Lower lobe of right lung (tissue), 2 donors: ENCODE measurements at places on chromosomes 12 and 14. TPM values are rescaled to one million over a fixed set of nuclear protein-coding genes. Genes with fewer than 3 reads are reported as not detected.
A peak's percentile ranks its signal among the peaks of the same experiment; 100 is the strongest.

The PZP gene
- 2.7 TPM for total RNA-seq

The TMEM119 gene
- total RNA-seq, result 13.4 TPM

The IQSEC3 gene
- total RNA-seq, result 10.7 TPM

The SLC17A8 gene
- total RNA-seq, result not detected

The TCL1B gene
- not detected for total RNA-seq

GRCh38 chr14:48792376-48793024, 793.7 kb downstream of the RPS29 start:
- no peak for DNase-seq
- H3K27ac ChIP-seq, result no peak overlapping the region
- no peaks in the 10 kb centered on the region for H3K4me1 ChIP-seq
- H3K4me3 ChIP-seq, result no peak overlapping the region
- H3K27me3 ChIP-seq, result no peaks in the 10 kb centered on the region

DNA sequence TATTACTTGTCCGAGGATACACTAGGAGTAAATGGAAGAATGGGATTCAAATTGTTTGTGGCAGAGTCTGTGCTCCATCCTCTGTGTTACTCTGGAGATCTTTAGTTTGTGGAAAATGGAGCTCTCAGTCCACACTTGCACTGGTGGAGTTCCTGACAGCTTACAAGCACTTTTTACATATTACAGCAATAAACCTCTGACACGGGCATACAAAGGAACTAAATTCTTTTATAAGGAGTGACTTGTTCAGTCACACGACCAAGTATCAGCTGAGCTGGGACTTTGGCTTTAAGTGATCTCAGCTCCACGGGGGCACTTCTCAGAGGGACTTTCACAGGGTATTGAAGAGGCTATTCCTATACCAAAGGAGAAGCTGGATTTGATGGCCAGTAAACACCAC, 417.5 kb downstream of the LRIG3 start:
- no peak for DNase-seq
- H3K4me3 ChIP-seq, result no peak overlapping the region
- no peaks in the 10 kb centered on the region for H3K36me3 ChIP-seq

GRCh38 chr12:13223179-13223804, 26.8 kb downstream of the EMP1 start:
- no peak for DNase-seq
- no peaks in the 10 kb centered on the region for H3K27me3 ChIP-seq
- no peak overlapping the region for H3K27ac ChIP-seq
- H3K36me3 ChIP-seq, result no peaks in the 10 kb centered on the region

- no peaks in the 10 kb centered on the region for H3K27me3 ChIP-seq
- no peak overlapping the region for H3K27ac ChIP-seq
- no peak for DNase-seq
- no peaks in the 10 kb centered on the region for H3K36me3 ChIP-seq
- no peaks in the 10 kb centered on the region for H3K4me1 ChIP-seq
Measured at GRCh38 chr12:18165422-18165871, 75.5 kb upstream of the RERGL start.

GRCh38 chr14:36271222-36271621, 49.2 kb downstream of the MBIP start:
- peaks cover 8% of the 10 kb centered on the region for H3K4me1 ChIP-seq
- H3K27ac ChIP-seq, result no peak overlapping the region
- peaks cover 31% of the 10 kb centered on the region for H3K27me3 ChIP-seq
- no peaks in the 10 kb centered on the region for H3K36me3 ChIP-seq
- DNase-seq, result no peak
- no peak overlapping the region for H3K4me3 ChIP-seq

DNA sequence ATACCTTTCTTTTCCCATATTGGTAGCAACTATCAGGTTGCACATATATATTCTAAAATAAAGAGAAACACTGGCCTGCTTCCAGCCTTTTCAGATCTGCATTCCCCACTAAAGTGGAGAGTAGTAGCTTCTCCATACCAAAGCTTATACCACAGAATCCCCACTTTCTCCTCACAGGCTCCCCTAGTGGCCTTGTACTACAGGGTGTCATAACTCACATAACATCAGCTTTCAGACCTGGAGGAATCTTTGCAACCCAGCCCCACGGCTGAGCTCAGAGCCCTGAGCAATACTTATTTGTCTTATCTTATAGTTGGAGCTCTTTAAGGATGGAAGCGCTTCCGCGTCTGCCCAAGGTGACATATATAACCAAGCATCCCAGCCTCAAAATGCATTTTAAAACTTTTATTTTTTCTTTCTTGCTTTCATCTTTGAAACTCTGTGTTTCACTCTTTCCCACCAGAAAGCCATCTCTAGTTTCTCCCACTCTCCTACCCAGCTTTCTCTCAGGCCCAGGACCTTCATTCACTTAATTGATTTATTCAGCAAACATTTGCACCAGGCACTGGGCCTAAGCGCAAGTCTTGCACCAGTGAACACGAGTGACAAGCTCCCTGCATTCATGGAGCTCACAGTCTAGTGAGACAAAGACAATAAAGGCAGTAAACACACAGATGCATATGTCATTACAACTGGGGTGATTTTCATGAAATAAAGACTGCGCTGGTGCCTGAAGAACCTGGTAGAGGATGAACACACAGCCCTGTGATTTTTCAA, 254.7 kb downstream of the IPO8 start:
- H3K27me3 ChIP-seq, result no peaks in the 10 kb centered on the region
- no peak overlapping the region for H3K27ac ChIP-seq
- H3K4me3 ChIP-seq, result no peak overlapping the region
- peaks cover 4% of the 10 kb centered on the region for H3K4me1 ChIP-seq
- no peaks in the 10 kb centered on the region for H3K36me3 ChIP-seq
- DNase-seq, result no peak

GRCh38 chr12:58296863-58297262, 355.5 kb downstream of the ATP23 start:
- no peaks in the 10 kb centered on the region for H3K4me1 ChIP-seq
- H3K27ac ChIP-seq, result no peak overlapping the region
- no peaks in the 10 kb centered on the region for H3K36me3 ChIP-seq
- no peak for DNase-seq
- H3K27me3 ChIP-seq, result no peaks in the 10 kb centered on the region

DNA sequence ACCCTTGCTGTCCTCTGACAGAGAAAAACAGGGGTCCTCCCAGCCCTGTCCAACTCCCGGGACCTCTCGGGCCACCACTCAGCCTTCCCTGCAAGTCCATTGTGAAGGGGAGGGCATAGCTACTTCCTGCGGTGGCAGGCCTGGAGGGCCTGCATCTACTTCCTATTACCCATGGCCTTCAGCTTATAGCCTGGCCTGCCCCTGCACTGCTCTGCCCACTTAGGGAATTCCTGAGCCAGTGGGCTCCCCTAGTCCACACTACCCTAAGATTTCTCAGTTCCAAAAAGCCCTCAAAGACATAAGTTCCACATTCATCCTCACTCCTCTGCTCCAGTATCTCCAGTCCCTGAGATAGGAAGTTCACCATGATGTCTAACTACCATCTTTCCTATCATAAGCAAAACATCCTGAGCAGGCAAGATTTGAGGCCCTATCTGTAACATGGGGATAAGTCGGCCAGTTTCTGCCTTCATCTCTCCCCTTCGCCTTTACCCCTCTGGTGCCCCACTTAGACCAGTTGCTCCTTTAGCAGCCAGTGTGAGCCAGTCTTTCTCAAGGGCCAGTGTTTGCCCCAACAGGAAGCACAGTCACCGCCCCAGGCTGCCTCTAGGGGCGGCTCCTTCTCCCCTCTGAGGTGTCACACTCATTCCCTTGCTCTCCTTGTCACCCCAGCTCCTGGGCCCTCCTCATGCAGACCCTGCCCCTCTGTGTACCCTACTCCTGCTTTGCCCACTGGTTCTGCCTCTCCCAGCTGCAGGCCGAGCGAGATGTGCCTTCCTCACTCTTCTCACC, 10.9 kb downstream of the HDAC7 start:
- peak overlapping the region; percentile 97 for H3K27ac ChIP-seq
- H3K36me3 ChIP-seq, result peaks cover 15% of the 10 kb centered on the region
- H3K4me1 ChIP-seq, result peaks cover 98% of the 10 kb centered on the region
- DNase-seq, result no peak
- no peaks in the 10 kb centered on the region for H3K27me3 ChIP-seq

GRCh38 chr14:58718226-58719205, 80.8 kb downstream of the DACT1 start:
- DNase-seq, result no peak
- no peaks in the 10 kb centered on the region for H3K27me3 ChIP-seq
- H3K36me3 ChIP-seq, result no peaks in the 10 kb centered on the region
- no peak overlapping the region for H3K27ac ChIP-seq
- H3K4me3 ChIP-seq, result no peak overlapping the region
- H3K4me1 ChIP-seq, result peaks cover 7% of the 10 kb centered on the region
